ENCODE measurements at places on chromosomes 7 and 10. TPM values are rescaled to one million over a fixed set of nuclear protein-coding genes. Genes with fewer than 3 reads are reported as not detected.

HYAL4 gene
- total RNA-seq, result not detected

MYOZ1 gene
- total RNA-seq, result 1.0 TPM

PPP1R9A gene
- 6.6 TPM for total RNA-seq

LANCL2 gene
- 7.5 TPM for total RNA-seq

RAB19 gene
- total RNA-seq, result 3.1 TPM

TSPAN15 gene
- 3.9 TPM for total RNA-seq

CNPY1 gene
- total RNA-seq, result not detected

GPC2 gene
- 3.1 TPM for total RNA-seq
